NCI-H446 (cell line): ENCODE measurements at places on chromosomes 7 and 10.

DNA sequence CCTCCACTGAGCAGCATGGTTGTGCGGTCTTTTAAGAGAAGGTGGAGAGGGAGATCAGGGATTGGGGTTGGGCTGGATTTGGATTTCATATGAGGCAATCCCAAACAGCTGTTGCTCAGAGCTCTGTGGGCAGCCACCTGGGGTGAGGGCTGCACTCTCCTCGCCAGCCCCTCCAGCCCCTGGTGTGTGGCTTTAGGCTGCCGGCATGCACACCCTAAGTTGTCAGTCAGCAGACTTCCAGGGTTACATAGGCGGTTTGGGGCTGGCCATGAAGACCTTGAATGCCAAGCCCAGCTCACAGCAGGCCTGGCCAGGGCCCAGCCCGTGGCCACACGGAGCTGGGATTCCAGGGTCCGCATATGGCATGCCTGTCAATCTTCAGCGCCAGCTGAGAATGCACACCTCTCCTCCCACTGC is 54.8 kb downstream of the ZMIZ1 start:
- peak; percentile 49 for DNase-seq

- DNase-seq, result no peak
Measured at GRCh38 chr7:152443586-152443985, 7.8 kb upstream of the KMT2C start.

- no peak for DNase-seq
Measured at GRCh38 chr10:43048301-43049051, 28.4 kb upstream of the RET start.

DNA sequence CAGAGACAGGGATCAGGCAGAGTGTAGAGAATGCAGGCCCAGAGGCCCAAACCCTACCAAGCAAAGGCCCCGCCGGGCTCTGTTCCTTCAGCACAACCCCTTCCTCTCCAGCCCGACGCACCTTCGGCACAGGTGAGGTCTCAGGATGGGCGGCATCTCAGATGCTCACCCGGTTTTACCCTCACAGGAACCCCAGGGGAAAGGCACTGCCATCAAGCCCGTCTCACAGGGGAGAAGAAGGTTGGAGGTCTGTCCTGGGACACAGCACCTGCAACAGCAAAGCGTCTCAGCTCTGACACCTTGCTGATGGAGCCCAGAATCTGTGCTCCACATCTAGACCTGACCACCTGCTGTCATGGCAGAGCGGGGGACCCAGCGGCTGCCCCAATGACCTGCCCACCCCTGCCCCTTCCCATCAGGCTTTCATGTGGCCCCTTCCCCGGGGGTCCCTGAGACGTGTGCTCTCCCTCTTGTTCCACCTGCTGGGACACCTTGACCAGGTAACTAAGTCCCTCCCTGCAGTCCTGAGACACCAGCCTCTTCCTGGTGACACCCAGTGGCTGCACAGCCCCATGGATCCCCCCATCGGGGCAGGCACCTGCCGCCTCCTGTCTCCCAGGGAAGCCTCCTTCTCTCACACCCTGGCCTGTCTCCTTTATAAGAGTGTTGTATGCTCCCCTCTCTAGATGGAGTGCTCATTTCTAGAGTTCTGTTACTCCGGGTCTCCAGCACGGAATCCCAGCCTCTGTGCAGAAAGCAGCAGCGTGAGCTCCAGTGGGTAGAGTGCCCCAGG is 315.6 kb downstream of the DNAJB6 start:
- no peak for DNase-seq

DNA sequence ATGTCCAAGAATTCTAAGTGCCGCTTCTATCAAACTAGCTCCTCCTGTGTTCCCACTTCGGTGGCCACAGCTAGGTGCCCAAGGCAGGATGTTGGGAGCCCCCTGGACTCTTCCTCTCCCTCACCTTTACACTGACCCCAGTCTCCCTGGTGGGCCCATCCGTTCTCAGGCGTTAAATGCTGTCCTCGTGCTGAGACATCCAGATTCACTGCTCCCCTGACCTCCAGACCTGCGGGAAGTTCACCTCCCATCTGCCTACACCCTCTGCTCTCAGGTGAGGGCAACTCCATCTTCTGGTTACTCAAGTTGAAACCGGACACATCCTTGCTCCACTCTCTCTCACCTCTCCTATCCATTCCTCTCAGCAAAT is 114.3 kb downstream of the ARHGAP22 start:
- no peak for DNase-seq

DNA sequence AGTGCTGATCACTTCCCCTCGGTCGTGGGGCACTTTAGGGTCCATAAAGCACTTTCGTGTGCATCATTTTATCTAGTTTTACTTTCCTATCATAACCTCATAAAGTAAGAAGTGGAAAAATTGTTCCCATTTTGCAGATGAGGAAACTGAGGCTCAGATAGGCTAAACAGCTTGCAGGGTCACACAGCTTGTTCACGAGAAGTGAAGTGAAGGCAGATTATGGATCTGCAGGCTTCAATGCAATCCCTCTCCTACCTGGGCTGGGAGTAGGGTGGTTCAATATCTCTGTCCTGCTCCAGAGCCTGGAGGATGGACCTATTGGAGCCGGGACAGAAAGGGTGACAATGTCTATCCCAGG is 10.8 kb upstream of the ZNF467 start:
- DNase-seq, result no peak

DNA sequence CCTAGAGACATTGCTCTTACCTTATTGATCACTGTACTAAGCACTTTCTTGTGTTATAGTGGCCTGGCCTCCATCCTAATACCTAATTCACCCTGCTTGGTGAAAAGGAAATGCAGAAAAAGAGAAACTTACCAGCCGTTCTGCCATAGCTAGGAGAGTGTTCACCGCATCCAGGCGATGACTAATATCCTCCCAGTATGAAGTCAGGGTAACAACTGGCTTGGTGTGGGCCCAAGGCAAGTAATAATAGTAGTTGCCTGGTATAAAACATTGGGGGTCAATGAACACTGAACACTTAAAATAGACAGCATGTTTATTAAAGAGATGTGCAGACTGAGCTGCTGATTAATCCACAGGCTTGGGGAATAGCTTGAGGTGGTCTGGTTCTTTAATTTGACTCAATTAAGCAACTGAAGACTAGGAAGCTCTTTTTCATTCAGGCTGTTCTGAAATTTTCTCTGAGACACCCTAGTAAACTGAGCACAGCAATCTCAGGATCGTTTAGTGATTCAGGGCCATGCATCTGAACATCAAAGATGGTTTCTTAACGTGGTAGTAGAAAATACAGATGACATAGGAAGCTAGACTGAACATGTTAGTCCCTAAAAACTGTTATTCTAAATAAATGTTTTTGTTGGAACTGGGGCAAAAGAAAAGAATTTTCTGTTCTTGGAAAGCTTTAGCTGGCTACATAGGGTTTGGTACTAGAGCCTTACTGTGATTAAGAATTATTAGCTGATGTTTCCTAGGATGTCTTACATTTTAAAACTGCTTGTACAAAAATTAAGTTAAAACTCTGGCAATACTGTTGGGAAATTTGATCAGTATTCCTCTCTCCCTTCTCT is 102.2 kb downstream of the MYOF start:
- DNase-seq, result no peak

GRCh38 chr10:110151467-110151866 is 55.9 kb upstream of the MXI1 start:
- no peak for DNase-seq

GRCh38 chr10:20890491-20891337 is 6.4 kb downstream of the NEBL start:
- no peak for DNase-seq
